ENCODE measurements at places on chromosomes 16 and 17.

- DNase-seq, result no peak
Measured at GRCh38 chr16:2037115-2037514, 10.4 kb downstream of the NHERF2 start.

DNA sequence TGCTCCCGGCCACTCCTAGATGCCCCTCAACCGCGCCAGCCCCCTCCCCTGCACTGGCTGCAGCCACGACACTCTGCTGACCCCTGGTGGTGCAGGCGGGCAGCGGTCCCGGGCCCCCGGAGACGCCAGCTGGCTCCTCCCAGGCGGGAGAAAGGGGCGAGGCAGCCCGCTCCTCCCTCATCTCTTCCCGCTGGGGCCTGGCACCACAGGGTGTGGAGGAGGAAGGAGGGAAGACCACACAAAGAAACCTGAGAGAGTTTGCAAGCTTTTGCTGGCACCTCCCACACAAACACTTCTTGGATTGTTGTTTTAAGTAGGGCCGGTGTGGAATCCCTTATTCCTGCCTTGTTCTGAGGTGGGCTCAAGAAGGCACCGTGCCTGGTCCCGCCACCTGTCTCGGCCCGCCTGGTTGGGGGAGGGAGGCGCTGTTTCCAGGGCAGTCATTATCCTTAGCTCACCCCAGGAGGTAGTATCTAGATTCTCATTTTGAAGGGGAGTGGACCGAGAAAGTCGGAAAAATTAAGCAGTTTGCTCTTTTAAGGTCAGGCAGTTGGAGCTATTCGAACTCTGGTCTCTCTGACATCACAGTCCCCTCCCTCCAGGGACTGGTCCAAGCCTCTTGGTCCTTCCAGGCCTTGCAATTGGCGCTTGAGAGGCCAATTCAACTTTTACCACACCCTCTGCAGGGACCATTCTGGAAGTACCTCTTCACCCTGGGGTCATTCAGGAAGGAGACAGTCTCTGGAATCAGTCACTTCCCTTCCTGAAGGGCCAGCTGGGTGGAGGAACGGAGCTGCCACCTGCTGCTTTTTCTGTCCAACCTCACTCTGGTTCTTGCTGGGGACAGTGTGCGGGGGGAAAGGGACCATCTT is 959 bp upstream of the ANKRD13B start:
- no peak for DNase-seq

GRCh38 chr16:22373662-22374310 is 633 bp downstream of the CDR2 start:
- no peak for DNase-seq

GRCh38 chr16:53257001-53257400 is 177.3 kb upstream of the RBL2 start:
- no peak for DNase-seq

DNA sequence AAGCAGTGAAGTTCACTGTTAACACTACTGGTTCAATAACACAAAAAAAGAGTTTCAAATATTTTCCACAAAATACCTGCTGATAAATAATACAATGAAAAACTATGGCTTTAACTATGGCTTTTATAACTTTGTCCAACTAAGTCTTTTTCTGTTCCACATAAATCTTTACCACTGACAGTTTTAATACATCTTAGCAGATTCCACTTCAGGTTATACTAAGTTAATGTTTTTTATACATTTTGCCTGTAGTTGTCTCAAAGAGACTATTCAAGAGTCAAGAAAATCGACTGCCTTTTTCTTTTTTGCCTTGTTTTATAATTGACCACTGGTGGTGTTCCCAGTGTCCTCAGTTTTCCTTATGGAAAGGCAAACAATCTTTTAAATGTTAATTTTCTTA is 379.7 kb upstream of the PMFBP1 start:
- DNase-seq, result no peak

GRCh38 chr17:7841915-7842379 is 7.9 kb downstream of the KDM6B start:
- no peak for DNase-seq

- DNase-seq, result no peak
Measured at GRCh38 chr17:36807496-36808179, 129.6 kb upstream of the LHX1 start.

- no peak for DNase-seq
Measured at GRCh38 chr17:343875-344752, 8.5 kb downstream of the RPH3AL start.
